ENCODE measurements at places on chromosomes 16 and 17.

GRCh38 chr17:65243838-65244625 lies 106.9 kb downstream of the RGS9 start:
- H3K4me3 ChIP-seq = no peak overlapping the region
- no peaks in the 10 kb centered on the region for H3K36me3 ChIP-seq
- DNase-seq = peak; percentile 68
- no peaks in the 10 kb centered on the region for H3K4me1 ChIP-seq
- H3K27me3 ChIP-seq = no peaks in the 10 kb centered on the region

DNA sequence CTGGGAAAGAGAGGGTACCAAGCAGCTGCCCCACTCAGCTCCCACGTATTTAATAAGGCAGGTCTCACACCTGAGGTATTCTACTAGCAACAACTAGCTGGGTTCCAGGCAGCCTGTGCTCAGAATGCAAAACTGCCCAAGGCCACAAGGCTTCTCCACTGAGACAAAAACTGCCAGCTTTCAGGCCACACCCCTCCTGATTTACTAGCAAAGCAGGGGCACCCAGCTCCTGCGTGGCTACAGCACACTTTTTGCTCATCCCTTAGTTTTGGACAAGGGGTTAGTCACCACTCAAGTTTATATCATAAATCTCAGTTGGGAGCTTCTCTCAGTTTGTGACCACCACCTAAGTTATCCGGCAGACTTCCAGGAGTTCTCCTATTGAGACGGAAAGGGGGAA lies 494.6 kb downstream of the CDH11 start:
- DNase-seq = peak; percentile 36
- H3K27ac ChIP-seq = no peak overlapping the region
- H3K36me3 ChIP-seq = no peaks in the 10 kb centered on the region
- H3K27me3 ChIP-seq = no peaks in the 10 kb centered on the region

GRCh38 chr16:88971371-88972097 lies 5.5 kb downstream of the CBFA2T3 start:
- no peaks in the 10 kb centered on the region for H3K36me3 ChIP-seq
- H3K4me1 ChIP-seq = no peaks in the 10 kb centered on the region
- no peak for DNase-seq
- no peaks in the 10 kb centered on the region for H3K27me3 ChIP-seq
- H3K4me3 ChIP-seq = no peak overlapping the region

GRCh38 chr16:10738231-10739077 lies 5.2 kb upstream of the NUBP1 start:
- H3K36me3 ChIP-seq = no peaks in the 10 kb centered on the region
- DNase-seq = peak; percentile 83
- H3K4me1 ChIP-seq = peaks cover 3% of the 10 kb centered on the region
- H3K27me3 ChIP-seq = no peaks in the 10 kb centered on the region

- H3K27ac ChIP-seq = no peak overlapping the region
- H3K4me3 ChIP-seq = no peak overlapping the region
- H3K27me3 ChIP-seq = no peaks in the 10 kb centered on the region
- no peak for DNase-seq
- H3K36me3 ChIP-seq = no peaks in the 10 kb centered on the region
Observed at GRCh38 chr16:57985204-57986181, 14.6 kb upstream of the CNGB1 start.

GRCh38 chr16:85878875-85879274 lies 20.1 kb upstream of the IRF8 start:
- DNase-seq = no peak
- no peak overlapping the region for H3K4me3 ChIP-seq
- no peaks in the 10 kb centered on the region for H3K36me3 ChIP-seq

DNA sequence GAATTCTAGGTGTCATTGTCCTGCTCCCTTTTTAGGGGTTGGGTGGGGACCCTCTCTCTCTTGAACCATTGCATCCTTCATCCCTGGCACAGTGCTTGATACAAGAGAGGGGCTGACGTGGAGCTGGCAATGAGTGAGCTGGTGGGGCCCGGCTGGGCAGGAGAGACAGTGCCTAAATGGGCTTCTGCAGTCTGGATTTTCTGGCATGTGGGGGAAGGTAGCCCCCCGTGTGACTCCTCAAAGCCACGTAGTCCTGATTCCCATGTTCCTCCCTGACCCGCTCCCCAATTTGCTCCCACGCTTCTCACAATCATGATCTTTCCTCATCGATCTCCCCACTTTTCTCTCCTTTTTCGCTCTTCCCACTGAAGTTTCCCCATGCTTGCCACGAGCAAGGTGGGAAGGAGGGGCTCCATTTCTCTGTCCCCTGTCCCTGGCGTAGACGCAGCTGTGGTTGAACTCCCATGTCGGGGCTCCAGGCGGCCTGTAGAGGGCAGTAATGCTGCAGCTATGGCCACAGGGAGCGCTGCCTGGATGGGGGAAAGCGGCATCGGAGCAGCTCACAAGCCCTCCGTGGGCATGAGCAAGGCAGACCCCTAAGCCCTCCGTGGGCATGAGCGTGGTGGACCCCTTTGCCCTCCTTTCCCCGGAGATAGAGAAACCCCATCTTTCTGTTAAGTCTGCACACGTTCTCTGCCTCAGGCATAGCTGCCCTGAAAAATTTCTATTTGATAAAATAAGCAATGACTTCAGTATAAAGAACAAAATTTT lies 47.5 kb downstream of the HAPSTR1 start:
- H3K4me3 ChIP-seq = no peak overlapping the region
- no peaks in the 10 kb centered on the region for H3K36me3 ChIP-seq
- H3K27me3 ChIP-seq = no peaks in the 10 kb centered on the region
- no peak overlapping the region for H3K27ac ChIP-seq

DNA sequence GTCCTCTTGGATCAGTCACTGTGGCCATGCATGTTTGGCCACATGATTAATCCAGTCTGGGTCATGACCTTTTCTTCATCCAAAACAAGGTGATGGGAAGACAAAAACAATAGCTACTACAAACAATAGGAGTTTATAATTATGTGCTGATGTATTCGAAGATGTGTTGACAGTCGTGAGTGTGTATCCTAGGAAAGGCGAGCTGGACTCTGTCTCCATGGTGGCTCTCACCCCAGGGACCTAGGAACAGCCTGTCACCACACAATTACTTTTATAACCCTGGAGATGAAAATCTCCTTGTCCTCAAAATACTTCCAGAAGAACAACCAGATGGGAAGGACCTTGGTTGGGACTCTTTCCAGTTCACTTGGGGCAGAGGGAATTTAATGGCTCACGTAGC lies 9.8 kb upstream of the PLK1 start:
- peaks cover 19% of the 10 kb centered on the region for H3K36me3 ChIP-seq
- no peaks in the 10 kb centered on the region for H3K4me1 ChIP-seq
- no peak overlapping the region for H3K27ac ChIP-seq
- no peak overlapping the region for H3K4me3 ChIP-seq
- DNase-seq = no peak

GRCh38 chr16:73022534-73022933 lies 25.4 kb downstream of the ZFHX3 start:
- no peaks in the 10 kb centered on the region for H3K27me3 ChIP-seq
- H3K4me1 ChIP-seq = peaks cover 5% of the 10 kb centered on the region
- no peaks in the 10 kb centered on the region for H3K36me3 ChIP-seq
- no peak overlapping the region for H3K4me3 ChIP-seq
- H3K27ac ChIP-seq = peak overlapping the region; percentile 36
- no peak for DNase-seq

DNA sequence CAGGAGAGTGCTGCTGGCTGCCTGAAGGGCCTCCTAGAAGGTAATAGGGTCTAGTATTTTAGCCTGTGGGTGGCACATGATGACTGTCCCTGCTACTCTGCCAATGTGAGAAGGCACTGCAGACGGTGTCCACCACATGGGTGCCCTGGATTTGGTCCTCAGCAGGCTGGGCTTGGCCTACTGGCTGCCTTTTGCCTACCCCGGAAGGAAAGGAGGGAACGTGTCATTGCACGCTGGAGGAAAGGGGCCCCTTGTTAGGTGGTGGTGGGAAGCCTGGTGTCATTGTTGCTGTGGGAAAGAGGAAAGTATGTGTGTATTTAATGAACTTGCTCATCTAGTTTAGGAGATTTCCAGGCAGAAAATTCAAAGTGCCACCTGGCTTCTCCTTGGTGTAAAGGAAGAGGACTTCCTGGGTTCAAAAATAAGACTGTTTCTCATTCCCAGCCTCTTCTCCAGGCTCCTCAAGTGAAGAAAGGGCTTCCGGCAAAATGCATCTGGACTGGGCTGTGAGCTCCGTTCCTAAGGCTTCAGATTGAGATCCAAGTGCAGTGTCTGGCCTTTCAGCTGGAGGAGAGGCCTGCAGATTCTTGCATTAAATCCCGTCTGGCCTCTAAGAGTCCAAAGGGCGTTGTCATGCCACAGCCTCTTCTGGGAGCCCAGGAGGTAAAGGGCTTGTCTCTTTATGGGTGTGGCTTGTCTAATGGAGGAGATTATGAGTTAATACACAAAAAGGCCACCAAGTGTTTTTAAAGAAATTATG lies 55.1 kb downstream of the RPTOR start:
- no peak overlapping the region for H3K27ac ChIP-seq
- DNase-seq = no peak
- no peaks in the 10 kb centered on the region for H3K36me3 ChIP-seq
- H3K27me3 ChIP-seq = no peaks in the 10 kb centered on the region
- no peaks in the 10 kb centered on the region for H3K4me1 ChIP-seq

- DNase-seq = peak; percentile 18
- H3K27me3 ChIP-seq = no peaks in the 10 kb centered on the region
- no peak overlapping the region for H3K27ac ChIP-seq
- H3K4me3 ChIP-seq = no peak overlapping the region
Observed at GRCh38 chr16:85422196-85422631, 190.9 kb upstream of the GSE1 start.

DNA sequence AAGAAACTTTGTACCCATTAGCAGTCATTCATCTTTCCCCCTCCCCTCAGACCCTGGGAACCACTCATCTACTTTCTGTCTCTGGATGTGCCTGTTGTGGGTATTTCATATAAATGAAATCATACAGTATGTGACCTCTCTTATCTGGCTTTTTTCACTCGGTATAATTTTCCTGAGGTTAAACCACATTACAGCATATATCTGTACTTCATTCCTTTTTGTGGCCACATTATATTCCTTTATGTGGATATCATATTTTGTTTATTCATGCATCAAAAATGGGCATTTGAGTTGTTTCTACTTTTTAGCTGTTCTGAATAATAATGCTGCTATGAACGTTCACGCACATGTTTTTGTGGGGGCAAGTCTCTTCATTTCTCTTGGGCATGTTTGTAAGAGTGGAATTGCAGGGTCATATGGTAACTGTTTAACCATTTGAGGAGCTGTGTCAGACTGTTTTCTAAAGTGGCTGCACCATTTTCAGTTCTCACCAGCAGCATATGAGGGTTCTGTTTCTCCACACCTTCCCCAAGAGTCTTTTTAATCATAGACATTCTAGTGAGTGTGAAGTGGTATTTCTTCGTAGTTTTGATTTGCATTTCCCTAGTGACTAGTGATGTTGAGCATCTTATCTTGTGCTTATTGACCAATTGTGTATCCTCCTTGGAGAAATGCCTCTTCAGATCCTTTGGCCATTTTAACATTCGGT lies 3.8 kb downstream of the SNX29 start:
- DNase-seq = no peak
- H3K4me3 ChIP-seq = no peak overlapping the region
- H3K36me3 ChIP-seq = no peaks in the 10 kb centered on the region

GRCh38 chr17:12078791-12079190 lies 58.1 kb downstream of the MAP2K4 start:
- H3K4me1 ChIP-seq = peaks cover 3% of the 10 kb centered on the region
- no peak for DNase-seq
- no peaks in the 10 kb centered on the region for H3K27me3 ChIP-seq
- H3K27ac ChIP-seq = no peak overlapping the region
- no peak overlapping the region for H3K4me3 ChIP-seq

DNA sequence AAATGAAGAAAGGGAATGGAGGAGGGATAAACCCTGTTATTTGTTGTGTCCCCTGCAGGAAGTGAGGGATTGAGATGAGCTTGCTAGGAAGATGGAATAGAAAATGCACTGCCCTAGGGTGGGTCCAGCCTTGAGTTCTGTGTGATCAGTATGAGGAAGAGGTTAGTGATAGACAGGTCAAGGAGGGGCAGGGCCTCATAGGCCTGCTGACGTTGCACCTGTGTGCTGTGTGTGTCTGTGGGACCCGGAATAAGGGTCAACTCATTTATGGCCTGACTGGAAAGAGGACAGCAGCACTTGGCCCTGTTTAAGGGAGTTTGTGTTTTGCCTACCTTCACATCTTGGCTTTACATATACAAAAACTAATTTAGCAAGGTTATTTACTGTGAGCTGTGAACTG lies 26.3 kb downstream of the DEF8 start:
- H3K4me1 ChIP-seq = no peaks in the 10 kb centered on the region
- H3K27me3 ChIP-seq = no peaks in the 10 kb centered on the region
- no peaks in the 10 kb centered on the region for H3K36me3 ChIP-seq
- no peak overlapping the region for H3K4me3 ChIP-seq

DNA sequence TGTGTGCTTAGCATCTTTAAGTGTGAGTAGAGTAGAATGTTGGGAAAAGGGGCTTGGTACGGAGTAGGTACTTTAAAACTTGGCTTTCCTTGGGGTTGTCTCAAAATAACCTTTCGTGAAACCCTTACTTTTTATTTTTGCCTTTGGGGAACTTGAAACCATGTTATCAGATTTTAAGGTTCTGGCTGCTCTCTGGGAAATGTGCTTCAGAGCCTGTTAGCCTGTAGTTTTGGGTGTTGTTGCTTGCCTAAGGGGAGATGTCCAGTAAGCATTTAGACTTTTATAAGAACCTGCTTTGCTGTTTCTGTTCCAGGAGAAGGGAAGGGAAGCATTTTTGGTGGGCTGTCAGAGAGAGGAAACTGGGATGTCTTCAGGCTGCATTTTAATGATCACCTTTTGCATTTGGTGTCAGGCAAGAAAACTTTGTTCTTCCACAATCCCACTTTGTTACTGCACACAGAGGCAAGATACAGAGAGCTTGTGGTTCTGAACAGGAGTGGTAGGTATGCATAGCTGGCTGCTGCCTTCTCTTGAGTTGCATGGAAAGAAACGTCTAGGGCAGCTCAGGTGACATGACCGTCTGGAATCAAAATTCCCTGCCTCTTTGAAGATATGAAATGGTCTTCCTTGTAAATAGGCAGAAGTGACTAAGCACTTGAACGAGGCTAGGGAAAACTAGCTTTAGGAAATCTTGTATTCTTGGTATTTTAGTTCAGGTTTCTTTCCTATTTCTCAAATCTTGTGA lies 1.7 kb downstream of the RABEP1 start:
- DNase-seq = no peak
- H3K27ac ChIP-seq = no peak overlapping the region
- H3K27me3 ChIP-seq = no peaks in the 10 kb centered on the region
- peaks cover 2% of the 10 kb centered on the region for H3K4me1 ChIP-seq

GRCh38 chr17:6186998-6187397 lies 116.8 kb downstream of the WSCD1 start:
- no peaks in the 10 kb centered on the region for H3K4me1 ChIP-seq
- no peaks in the 10 kb centered on the region for H3K36me3 ChIP-seq
- H3K4me3 ChIP-seq = no peak overlapping the region
- H3K27me3 ChIP-seq = no peaks in the 10 kb centered on the region
- H3K27ac ChIP-seq = no peak overlapping the region
- no peak for DNase-seq

- no peaks in the 10 kb centered on the region for H3K27me3 ChIP-seq
- H3K27ac ChIP-seq = no peak overlapping the region
- H3K4me1 ChIP-seq = no peaks in the 10 kb centered on the region
- DNase-seq = no peak
- no peaks in the 10 kb centered on the region for H3K36me3 ChIP-seq
Observed at GRCh38 chr17:55988861-55989260, 164.4 kb upstream of the ANKFN1 start.

GRCh38 chr16:21037736-21038135 lies 112.9 kb downstream of the DNAH3 start:
- H3K4me3 ChIP-seq = no peak overlapping the region
- H3K27me3 ChIP-seq = no peaks in the 10 kb centered on the region
- no peak for DNase-seq
- no peaks in the 10 kb centered on the region for H3K4me1 ChIP-seq
- no peaks in the 10 kb centered on the region for H3K36me3 ChIP-seq
